ENCODE measurements at places on chromosomes 7 and 10.

GRCh38 chr10:9561821-9562505 lies 1455.7 kb upstream of the CELF2 start:
- DNase-seq, result no peak

GRCh38 chr7:114922652-114923402 lies 933 bp downstream of the MDFIC start:
- DNase-seq, result peak; percentile 59

GRCh38 chr7:2031451-2031845 lies 201.3 kb downstream of the MAD1L1 start:
- DNase-seq, result no peak

- no peak for DNase-seq
Observed at GRCh38 chr10:21110358-21110757, 213.2 kb upstream of the NEBL start.

DNA sequence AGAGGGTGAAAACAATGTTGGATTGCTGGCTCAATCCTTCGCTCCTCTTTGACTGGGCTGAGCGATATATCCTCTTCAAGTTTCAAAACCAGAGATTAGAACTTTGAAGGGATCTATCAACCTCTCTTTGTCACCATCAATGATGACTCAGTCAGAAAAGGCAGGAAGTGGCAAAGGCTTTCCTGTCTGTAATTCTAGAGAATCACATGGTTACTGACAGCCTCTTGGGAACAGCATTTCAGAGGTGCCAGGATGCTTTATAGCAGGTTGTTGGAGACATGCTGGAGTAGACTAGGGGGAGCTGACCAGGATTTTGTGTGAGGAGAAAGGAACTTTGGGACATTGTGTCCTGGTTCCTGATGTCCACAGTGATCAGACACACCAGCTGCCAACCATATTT lies 81.3 kb downstream of the PRKCQ start:
- DNase-seq, result peak; percentile 44

- DNase-seq, result no peak
Observed at GRCh38 chr10:79313911-79314439, 33.3 kb upstream of the PPIF start.

DNA sequence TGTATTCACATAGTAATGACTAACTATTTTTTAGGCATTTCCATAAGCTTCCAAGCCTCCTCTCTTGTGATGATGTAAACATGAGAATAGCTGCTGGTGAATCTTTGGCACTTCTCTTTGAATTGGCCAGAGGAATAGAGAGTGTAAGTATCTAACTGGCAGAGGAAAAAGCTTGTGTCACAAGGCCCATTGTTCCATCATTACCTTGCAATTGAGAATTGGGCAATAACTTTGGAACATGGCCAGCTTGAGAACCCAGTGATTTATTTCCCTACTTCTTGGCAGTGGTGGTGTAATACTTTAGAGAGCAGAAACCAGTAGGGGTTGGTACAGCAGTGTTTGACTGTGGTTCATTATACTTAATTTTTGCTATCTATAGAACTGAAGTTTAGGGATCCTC lies 12.0 kb downstream of the IFRD1 start:
- DNase-seq, result peak; percentile 99

GRCh38 chr10:125038637-125039036 lies 96.7 kb downstream of the ZRANB1 start:
- no peak for DNase-seq

DNA sequence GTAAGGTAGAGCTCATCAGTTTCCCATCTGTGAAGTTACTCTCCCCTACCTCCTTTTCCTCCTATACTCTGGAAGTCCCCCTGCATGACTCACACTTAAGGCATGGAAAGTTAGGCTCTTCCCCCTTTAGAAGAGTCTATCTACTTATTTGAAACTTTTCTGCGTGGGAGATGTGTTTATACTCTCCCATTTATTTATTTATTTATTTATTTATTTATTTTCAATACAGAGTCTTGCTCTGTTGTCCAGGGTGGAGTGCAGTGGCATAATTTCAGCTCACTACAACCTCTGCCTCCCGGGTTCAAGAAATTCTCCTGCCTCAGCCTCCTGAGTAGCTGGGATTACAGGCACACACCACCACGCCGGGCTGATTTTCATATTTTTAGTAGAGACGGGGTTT lies 107.5 kb upstream of the JCAD start:
- DNase-seq, result no peak

DNA sequence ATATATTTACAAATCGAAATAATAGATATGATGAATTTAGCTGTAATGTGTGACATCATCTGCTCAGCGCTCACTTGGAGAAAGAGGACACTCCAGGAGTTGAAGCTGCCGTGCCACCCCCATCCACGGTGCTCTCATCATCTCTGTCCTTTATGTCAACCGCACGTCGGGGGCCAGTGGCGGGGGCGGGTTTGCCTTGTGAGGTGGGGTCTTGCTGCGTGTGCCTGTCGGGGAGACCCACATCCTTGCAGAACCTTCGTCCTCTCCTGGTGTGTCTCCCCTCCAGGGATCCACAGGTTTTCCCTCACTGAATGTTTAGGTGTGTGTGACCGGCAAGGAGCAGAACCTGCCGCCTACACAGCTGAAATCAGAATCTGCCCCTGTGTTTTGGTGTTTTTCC lies 71.6 kb downstream of the INPP5A start:
- DNase-seq, result no peak

Data from renal cortical epithelial cell (primary cell).